T-helper 22 cell (primary cell): ENCODE measurements at places on chromosomes 4 and X.

DNA sequence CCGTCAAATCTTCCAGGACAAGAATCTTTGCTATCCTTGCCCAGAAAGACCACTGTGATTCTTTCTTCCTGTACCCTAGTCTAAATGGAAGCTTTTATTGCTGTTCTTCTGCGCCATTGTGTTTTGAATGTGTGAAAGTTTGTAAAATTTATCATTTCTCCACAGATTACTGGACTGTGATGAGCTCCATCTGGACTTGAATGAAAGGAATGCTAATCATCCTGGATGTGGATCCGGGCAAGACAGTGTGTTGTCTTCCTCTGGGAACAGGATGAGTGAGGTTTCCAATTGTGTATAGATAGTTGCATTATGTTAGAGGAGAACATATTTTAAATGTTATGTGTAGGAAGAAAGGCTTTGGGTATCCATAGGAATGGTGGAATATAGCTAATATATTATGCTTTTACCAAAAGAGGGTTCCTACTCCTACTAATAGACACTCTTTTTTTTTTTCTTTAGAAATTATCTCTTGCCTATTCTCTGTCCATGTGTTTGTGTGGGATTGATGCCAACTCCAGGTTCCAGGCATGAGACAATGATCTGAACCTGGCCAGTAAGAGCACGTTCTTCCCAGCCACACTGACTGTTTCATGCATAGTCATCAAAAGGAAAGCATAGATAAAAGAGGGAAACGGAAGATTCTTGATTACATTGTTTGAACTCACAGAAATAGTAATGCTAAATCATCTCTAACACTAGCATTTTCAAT, 803.6 kb upstream of the ADGRL3 start:
- no peak for DNase-seq

DNA sequence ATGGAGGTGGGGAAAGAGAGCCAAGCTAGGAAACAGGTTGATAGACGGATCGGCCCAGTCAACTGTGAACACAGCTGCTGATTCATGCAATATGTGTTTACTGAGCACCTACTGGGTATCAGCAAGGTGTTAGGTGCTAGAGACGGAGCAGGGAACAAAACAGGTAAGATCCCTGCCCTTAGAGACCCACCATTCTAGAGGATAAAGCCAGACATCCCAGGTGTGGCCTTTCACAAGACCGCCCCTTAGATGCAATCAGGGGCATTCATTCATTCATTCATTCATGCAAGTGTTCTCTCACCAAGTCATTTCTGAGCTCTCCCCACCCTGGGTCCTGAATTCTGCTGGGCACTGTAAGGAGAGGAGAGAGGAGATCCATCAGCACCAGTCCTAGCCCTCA, 20.2 kb upstream of the MTM1 start:
- no peak for DNase-seq

DNA sequence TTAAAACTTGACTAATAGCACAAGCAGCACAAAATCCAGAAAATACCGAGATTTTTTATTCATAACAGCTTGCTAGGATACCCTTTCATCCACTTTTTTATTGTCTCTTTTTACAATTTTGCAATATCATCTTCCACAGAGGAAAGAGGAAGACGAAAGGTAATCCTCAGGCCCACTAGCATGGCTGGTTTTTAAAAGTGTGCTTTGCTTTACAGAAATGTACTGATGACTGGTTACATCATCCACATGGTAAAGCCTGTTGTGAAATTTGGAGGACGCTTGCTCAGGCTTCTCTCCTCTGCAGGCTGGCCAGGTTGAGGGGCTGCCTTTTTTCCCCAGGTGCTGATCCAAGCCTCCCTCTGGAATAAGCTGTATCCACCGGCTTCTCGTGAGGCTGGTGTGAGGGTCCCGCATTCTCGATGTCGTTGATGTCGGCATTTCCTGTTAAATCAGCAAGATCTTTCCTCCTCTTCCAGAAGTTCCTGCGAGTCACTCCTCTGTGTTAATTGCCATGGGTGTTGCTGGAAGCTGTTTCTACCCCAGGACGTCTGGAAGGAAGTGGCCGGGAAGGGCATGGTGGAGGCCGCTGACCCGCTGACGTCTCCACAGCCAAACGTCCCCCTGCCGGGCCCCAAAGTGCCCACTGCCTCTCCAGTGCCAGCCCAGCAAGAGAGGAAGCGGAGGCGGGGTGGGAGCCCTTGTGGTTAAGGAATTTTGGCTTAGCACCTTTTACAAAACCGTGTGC, 5.8 kb upstream of the DGKQ start:
- no peak for DNase-seq

- DNase-seq = no peak
Observed at GRCh38 chrX:11346121-11346682, 53.0 kb downstream of the AMELX start.

GRCh38 chr4:7924163-7924562, 15.5 kb downstream of the AFAP1 start:
- no peak for DNase-seq

DNA sequence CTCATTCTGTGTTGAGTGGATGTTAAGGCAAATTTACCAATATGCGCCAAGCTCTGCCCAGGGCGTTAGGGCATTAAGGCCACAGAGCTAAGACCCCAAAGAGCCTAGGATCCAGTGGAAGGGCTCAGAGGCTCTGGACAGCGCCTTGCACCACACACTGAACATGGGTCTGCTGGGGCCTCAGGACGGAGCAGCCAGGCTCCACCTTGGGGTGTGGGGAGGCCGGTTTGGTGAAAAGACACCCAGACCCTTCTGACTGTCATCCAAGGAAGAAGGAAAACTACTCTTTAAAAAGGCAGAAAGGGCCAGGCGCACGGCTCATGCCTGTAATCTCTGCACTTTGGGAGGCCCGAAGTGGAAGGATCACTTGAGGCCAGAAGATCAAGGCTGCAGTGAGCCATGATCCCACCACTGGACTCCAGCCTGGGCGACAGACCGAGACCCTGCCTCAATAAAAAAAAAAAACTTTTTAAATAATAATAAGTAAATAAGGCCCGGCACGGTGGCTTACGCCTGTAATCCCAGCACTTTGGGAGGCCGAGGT, 1.3 kb upstream of the MRFAP1 start:
- no peak for DNase-seq

- no peak for DNase-seq
Observed at GRCh38 chr4:33255507-33255906, 2535.3 kb downstream of the PCDH7 start.

DNA sequence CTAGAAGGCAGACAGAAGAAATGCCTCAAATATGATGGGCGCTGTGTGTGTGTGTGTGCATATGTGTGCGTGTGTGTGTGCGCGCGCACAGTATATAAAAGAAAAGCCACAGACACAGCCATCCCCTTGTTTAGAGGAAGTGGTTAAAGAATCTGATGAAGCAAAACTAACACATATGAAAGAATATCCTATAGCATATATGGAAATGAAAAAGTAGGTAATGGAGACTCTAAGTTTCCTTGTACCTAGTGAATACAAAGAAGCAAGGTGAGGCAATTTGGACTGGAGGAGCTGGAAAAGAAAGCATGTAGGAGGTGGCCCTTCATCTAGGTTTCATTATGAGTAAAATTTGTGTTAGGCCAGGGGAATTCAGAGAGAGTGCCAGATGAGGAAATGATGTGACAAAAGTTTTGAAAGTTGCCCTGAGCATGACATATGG, 58.6 kb upstream of the MCF2 start:
- DNase-seq = peak; percentile 1

DNA sequence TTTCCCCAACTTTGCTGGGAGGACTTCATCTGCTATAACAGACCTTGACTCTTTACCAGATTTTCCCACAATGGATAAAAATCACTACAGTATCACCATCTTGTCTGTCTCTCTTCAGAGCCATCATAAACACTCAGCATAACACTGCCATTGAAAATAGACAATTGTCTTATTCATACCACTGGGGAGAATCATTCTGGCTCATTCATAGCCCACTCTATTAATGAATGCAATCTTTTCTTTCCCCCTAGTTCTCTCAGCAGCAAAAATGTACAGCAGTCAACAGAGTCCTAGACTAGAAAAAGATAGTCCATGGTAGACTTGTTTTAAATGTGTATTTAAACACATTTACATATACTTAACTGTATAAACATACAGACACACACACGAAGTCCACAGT, 19.2 kb downstream of the SLC9A7 start:
- DNase-seq = no peak

DNA sequence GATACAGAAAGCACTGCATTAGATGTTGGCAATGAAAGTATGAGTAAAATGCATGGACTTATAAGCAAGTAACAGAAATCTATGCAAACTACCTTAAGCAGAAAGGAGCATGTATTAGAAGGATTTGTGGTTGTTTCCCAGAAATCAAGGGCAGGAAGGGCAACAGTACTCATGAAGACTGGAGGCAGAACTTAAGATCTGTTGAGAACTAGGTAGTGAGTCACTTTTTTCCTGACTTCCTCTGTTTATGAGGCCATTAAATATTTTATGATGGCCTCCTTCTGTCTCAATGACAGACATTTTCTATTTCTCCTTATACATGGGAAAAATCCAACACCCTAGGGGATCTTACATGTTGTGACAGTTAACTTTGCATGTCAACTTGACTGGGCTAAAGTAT, 398.2 kb downstream of the MID1IP1 start:
- no peak for DNase-seq

DNA sequence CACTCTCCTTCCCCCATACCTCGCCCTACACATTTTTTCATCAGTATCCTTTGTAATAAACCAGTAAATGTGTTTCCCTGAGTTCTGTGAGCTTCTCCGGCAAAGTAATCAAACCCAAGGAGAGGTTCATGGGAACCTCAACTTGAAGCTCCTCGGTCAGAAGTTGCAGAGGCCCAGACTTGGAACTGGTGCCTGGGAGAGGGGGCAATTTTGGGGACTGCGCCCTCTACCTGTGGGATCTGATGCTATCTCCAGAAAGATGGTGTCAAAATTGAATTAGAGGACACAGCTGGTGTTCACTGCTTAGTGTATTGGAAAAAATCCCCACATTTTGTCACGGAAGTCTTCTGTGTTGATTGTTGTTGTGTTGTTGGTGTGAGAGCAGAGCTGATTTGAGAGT, 70.6 kb downstream of the ATP11C start:
- no peak for DNase-seq

GRCh38 chrX:118742176-118742575, 14.8 kb downstream of the IL13RA1 start:
- no peak for DNase-seq

DNA sequence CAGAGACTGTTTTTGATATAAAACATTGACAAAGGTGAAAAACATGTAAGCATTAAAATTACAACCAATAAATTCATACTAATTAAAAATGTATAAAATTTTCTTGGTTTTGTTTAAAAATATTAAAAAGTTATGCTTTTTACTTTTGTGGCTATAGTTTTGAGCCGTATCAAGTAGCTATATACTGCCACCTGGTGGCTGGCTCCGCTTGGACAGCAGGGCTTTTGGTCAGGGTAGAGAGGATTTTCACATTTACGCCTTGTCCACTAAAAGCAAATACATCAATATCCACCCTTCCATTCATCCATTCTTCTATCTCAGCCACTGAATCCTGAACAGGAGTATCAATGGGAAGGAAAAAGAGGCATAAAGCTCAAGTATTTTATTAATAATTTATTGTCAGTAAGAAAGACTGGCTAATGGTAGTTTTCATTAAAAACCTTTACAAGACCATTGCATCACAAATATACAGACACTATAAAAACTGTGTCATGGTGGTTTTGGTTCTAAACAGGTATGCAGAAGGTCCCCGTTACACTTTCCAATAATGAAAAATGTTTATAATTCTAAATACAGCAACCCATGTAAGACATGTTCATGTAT, 32.1 kb upstream of the MTNR1A start:
- no peak for DNase-seq

DNA sequence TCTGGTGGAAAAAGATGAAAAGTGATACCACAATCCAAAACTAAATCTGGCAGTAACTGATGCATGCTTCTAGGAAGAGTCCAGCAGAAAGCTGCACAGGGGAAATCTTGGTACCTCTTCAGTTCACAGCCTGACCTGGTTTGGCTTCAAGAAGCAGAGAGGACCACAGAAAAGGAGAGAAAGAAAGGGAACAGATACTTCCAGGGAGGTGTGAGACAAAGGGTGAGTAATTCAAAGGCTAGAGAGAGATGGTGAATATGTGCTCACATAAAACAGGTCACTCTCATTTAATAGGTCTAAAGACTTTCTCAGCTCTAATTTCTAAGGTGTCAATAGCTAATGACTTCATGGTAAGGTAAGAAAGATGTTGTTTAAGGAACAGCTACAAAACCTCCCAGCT, 11.2 kb downstream of the FGFBP2 start:
- DNase-seq = no peak

- no peak for DNase-seq
Observed at GRCh38 chr4:106019771-106020170, 124.5 kb downstream of the NPNT start.

DNA sequence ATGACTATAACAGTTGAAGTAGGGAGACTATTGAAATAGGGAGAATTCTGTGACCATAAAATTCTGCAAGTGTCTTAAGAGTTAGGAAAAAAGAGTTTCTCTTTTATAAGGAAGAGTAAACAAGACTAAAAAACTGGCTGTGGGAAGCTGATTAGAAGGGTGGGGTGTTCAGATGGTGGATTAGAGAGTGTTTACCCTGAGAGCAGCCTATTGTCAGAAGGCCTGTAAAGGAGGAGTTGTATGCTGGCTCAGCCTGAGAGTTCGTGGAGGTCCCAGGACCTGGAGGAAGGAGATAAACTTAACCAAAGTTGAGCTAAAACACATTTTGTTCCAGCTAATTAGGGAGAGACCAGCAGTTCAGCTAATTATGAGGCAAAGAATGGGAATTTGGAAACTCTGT, 629.7 kb downstream of the PCDH7 start:
- no peak for DNase-seq

- no peak for DNase-seq
Observed at GRCh38 chr4:154578919-154579318, 11.6 kb downstream of the FGA start.

- DNase-seq = no peak
Observed at GRCh38 chr4:38145033-38145678, 185.0 kb downstream of the PTTG2 start.

DNA sequence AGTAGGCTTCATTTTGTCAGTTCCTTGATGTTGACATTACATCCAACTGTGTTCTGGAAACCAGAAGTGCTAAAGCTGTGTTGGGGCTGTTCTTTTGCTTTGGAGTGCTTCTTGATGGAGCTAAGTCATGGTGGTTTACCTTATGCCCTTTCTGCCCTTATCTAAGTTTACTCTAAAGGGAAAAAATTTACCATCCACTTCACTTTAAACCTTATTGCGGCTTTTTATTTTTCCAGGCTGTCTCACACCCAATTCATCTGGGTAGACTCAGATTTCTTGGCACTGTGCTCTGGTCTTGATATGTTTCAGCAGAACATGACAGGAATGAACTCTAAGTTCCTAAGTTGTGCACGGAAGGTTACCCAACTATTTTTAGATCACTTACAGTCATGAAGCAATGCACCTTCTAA, 104.7 kb upstream of the TTC29 start:
- DNase-seq = no peak

DNA sequence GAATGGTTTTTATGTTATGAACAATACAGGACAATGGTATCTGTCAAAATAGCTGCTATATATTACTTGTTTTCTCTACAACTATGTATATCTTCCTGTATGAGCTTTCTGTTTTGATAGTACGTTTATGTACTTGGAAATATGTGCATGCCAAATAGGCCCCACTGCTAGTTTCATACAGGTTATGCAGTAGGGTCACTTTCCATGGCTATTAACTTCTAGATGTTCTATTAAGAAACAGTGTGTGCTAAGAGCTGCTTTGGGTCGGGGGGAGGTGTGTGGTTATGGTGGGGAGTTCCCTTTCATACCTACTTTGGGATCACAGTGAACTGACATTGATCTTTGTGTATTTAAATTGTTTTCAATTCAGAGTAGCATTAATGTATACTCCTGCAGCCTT, 30.9 kb downstream of the RBPJ start:
- DNase-seq = no peak
